Stimulated activated CD8-positive, alpha-beta memory T cell treated with anti-CD3 and anti-CD28 coated beads, Interleukin-4, amount 100 ng/mL, for 1 hour (primary cell): ENCODE measurements at places on chromosomes 12 and 14.

DNA sequence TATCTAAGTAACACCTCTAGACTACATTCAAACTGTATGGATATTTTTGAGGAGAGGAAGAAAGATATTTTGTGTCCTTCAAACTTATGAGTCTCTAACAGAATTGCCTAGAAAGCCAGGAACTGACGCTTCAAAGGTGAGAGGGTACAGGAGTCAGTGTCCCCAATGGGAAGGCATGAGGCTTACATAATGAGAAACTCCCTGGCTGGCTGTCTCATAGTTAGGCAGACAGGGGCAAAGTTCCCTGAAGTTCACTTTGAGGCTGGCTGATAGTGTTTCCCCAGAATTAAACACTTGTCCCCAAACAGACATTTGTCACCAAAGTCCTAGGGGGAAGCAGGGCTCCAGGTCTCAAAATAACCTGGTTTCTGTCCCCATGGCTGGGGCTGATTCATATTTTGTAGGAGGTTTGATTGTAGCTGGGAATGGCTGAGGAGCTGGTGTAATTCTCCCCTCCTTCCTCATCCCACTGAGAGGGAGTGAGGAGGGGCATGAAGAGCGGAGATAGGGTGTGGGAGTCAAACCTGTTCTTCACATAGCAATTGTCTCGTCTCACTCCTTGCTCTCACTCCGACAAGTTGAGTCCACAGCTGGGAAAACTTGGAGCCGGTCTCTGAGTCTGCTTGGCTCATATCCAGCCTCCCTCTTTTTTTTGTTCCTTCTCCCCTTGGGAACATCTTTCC is 56.4 kb upstream of the CISTR start:
- no peak for DNase-seq

- no peak for DNase-seq
Measured at GRCh38 chr14:75726321-75726720, 65.3 kb downstream of the TTLL5 start.

DNA sequence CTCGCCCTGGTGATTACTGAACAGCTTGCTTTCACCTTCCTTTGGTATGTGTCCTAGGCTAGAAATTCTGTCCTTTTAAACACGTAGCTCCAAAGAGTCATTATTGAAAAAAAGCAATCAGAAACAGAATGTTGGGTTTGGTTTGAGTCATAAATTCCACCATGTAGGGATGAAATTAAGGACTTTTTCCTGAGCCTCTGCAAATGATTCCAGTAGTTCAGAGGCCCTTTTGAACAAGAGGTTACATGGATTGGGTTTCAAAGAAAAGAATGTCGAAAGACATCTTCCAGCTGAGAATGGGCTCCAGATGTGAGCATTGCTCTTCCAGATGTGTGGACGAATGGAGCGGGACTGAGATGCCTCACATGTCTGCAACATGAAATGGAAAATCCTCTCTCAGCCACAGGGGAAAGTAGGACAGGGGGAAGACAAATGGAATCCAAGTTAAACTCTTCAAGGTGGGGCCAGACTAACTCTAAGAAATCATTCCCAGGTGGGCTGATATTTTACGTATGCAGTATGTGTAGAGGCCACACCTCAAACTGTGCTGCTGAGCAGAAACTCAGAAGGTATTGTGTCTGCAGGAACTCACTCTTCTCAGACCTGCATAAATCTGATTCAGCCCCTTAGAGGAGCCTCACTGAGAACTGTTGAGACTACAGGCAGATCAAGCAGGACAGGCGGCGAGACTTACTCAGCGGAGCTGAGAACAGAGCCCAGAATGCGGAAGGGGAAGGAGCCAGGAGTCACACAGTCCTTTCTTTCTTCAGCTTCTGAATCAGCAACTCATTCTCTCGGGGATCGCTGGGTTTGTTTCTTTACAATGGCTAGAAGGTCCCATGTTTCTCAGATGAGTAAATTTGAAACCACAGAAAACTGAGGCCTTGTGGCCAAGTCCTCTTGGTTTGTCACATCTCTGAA is 23.3 kb upstream of the EMP1 start:
- no peak for DNase-seq

DNA sequence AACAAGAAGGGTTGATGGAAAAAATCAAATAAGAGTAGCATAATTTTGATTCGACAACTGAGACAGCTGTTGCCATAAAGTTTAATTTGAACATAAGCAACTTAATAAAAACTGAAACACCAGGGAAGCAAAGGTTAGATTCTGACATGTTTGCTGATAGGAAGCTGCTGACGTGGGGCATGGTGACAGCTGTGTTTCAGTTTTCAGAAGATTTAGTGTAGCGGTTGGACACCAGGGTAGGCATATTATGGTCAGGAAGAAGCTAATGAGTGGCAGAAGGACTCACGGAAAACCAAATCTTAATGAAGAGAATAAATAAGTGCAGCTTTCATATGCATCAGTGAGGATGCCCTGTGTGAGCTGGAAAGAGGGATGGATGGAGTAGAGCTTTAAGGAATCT is 336.7 kb upstream of the RPL10L start:
- no peak for DNase-seq

DNA sequence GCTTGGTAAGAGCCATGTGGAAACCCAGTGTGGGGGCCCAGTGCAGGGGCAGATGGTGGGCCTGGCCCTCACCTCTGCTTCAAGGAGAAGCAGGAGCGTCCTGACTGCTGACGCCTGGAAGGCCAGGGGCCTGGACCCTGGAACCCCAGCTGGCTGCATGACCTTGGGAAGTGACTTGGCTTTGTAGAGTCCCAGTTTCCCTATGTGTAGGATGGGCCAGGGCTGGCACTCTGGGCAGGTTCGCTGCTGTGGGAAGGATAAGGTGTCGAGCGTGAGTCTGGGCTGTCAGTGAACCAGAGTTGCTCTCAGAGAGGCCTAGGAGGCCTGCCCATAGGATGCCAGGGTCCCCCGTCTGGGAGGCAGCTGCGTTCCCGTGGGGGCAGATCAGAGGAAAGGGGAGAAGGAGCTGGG is 43.2 kb downstream of the TRAFD1 start:
- no peak for DNase-seq

- no peak for DNase-seq
Measured at GRCh38 chr14:99035268-99035667, 236.7 kb downstream of the BCL11B start.

DNA sequence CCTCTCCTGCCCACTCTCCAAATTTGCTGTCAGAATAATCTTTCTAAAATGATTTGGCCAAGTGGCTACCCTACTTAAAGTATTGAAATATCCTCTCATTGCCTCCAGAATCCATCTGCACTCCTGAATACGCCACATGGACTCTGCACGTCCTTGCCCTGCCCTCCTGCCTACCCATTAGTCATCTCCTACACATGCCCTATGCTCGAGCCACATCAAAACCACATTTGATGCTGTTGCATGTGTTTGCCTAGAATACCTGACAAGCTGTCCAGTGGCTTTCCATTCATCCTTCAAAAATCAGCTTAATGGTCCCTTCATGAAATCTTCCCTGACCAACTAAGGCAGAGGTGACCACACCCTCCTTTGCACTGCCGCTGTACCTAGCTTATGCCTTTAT is 17.0 kb downstream of the VCPKMT start:
- no peak for DNase-seq
